ENCODE measurements at places on chromosomes 11 and 22. TPM values are rescaled to one million over a fixed set of nuclear protein-coding genes. Genes with fewer than 3 reads are reported as not detected.

DNA sequence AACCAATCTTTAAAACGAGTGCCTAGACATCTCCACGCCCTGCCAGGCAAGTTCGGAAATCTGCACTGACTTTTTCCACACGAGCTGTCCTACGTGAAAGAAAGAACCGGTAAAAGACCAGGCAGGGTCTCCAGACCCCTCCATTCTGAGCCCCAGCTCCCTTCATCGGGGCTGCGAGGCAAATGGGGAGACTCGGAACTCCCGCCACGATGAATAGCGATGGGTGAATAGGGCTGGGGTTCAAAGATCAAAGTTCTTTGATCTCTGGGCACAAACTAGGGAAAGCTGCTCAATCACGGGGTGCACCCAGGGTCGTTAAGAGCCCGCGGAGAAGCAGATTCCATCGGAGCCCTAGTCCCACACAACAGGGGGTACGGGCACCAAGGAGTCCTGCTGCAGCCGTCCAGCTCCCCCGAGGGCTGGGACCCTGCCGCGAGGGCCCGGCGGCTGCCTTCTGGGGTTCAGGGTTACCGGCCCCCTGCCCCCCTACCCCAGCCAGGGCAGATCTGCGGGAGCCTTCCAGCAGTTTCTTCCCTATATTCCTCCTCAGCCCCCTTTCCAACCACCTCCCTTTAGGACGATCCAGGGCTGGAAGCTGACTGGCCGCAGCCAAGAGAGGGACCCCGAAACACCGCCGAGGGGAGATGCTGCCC is 1.1 kb downstream of the LRP4 start:
- no peak for DNase-seq

DNA sequence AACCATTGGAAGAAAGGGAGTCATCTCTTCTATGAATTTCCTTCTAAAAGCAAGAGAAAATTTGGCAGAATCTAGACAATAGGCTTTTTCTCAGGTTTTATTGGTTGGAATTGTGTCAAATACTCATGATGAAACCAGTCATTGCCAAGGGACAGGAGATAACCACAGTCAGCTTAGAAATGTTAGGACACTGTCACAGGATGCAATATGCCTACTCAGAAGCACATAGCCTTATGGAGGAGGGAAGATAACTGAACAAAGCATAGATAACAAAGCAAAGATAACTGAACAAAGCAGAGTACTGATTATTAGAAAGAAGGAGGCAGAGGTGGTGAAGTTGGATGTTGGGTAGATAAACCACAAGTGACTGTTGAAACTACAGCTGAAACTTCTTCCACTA is 303.5 kb upstream of the PDGFD start:
- DNase-seq, result no peak

The RIMBP3C gene
- total RNA-seq, result 0.49 TPM

DNA sequence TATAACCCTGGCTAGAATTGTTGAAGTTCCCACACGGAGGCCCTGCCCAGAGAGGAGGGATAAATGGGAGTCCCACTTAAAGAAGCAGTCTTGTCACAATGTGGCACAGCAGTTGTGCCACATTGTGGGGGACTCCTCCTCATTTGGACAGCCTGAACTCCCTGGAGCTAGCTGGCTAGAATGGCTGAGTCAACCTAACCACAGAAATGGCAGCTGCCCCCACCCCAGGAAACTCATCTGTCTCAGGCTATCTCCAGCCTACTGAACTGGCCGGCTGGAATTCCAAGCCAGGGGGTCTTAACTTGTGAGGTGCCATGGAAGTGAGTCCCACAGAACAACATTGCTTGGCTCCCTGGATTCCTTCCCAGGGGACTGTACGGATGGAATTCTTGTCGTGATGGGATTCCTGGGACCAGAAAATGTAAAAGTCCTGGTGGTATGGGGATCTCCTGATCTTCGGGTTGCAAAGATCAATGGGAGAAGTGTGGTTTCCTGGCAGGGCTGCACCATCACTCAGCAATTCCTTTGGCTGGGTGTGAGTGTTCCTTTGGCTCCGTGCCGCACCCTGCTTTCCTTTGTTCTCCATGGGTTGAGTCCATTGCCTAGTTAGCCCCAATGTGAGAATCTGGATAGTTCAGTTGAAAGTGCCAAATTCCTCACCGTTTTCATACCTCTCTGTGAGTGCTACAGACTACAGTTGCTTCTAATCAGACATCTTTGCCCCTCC is 791.2 kb upstream of the FAT3 start:
- no peak for DNase-seq

- DNase-seq, result no peak
Observed at GRCh38 chr11:73585834-73586575, 11.9 kb downstream of the FAM168A start.

- DNase-seq, result no peak
Observed at GRCh38 chr11:71184421-71185210, 67.8 kb downstream of the SHANK2 start.

DNA sequence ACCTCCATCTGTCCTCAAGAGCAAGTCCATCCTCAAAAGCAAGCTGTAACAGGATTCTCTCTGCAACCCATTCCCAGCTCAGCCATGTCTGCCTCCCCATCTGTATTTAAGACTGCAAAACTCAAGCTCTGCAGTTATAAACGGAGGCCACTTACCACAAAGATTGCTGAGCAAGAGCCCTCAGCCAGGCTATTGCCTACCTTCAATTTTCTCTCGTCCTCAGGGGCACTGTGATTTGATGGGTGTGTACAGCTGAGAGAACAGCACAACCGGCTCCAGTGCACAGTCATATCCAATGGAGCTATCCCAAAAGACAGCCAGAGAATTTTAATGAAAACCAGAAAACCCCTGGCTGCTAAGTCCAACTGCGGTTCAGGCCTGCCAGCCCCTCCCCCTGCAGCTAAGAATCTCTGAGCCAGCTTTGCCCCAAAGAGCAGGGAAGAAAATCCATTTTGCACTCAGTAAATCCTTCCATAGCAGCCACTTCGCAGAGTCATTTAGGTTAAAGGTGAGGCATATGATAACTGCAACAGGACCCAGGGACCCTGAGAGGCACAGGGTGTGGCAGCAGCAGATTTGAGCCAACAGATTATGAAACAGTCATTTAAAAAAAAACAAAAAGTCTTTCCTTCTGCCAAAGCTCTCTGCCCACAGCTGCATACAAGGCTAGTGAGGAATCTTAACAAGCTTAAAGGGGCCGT is 37.6 kb downstream of the RAB30 start:
- peak; percentile 50 for DNase-seq

GRCh38 chr11:109526931-109527330 is 104.9 kb downstream of the C11orf87 start:
- no peak for DNase-seq

DNA sequence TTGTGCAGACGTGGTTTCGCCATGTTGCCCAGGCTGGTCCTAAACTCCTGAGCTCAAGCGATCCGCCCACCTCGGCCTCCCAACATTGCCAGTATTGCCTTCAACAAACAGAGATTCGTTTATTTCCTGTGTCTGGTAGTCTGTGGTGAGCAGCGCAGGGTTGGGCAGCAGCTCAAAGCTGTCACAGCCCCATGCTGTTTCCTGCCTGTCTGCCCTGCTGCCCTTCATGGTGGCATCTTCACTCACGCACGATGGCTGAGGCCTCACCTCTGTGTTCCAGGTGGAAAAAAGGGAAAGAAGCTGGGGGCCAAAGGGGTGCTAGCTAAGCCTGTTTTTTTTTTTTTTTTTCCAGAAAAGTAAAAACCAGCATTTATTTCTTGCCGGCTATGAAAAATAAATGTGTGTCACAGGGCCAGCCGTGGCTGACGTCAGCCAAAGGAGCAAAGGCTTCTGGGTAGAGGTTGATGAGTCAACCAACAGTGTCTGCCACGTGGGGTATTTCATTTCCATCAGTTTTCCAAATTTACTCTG is 28.8 kb downstream of the TBC1D22A start:
- peak; percentile 70 for DNase-seq

DNA sequence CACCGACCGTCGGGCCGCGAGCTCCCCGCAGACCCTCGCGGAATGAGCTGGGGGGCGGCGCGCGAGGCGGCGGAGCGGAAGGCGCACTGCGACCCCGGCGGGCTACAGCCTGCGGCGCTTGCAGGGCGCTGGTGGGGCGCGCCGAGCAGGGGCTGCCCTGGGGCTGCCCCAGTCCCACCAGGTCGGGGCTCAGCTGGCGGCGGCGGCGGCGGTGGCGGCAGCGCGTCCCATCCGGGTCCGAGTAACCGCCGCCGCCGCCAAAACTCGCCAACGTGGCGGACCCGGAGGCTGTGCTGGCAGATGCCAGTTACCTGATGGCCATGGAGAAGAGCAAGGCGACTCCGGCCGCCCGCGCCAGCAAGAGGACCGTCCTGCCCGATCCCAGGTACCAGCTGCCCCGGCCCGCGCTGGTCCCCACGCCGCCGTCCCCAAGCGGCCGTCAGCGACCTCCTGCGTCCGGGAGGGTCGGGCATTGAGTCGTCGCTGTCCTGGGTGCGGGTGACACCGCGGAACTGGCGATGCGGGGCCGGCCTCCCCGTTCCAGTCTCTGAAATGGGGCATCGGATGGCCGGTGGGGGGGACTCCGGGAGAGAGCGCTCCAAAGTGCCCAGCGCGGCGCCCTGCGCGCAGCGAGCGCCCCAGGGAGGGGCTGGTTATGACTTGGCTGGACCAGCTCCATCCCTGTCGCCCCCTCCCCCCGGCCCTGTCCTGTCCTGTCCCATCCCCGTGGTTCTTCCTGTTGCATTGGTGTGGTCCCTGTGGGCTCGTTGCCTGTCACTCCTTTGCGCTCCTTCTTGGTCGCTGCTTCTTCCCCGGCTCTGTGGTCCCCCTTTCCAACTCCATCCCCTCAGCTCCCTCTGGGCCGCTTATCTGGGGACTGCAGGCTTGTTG is 63.5 kb downstream of the CRYBB2 start:
- peak; percentile 9 for DNase-seq
